Sciatic nerve (tissue), 2 donors: ENCODE measurements at places on chromosomes 1 and 21. TPM values are rescaled to one million over a fixed set of nuclear protein-coding genes. Genes with fewer than 3 reads are reported as not detected.

The CA14 gene
- 0.71 TPM for total RNA-seq

The RPTN gene
- total RNA-seq, result not detected

The LCE2B gene
- total RNA-seq, result not detected

The MPL gene
- total RNA-seq, result 0.40 TPM

The ANKRD65 gene
- total RNA-seq, result 11.2 TPM

The CELA2A gene
- total RNA-seq, result 0.94 TPM

The TRIM17 gene
- total RNA-seq, result 1.2 TPM

The CFHR3 gene
- total RNA-seq, result 0.94 TPM

The ALPL gene
- 14.6 TPM for total RNA-seq

The LCE1F gene
- not detected for total RNA-seq

DNA sequence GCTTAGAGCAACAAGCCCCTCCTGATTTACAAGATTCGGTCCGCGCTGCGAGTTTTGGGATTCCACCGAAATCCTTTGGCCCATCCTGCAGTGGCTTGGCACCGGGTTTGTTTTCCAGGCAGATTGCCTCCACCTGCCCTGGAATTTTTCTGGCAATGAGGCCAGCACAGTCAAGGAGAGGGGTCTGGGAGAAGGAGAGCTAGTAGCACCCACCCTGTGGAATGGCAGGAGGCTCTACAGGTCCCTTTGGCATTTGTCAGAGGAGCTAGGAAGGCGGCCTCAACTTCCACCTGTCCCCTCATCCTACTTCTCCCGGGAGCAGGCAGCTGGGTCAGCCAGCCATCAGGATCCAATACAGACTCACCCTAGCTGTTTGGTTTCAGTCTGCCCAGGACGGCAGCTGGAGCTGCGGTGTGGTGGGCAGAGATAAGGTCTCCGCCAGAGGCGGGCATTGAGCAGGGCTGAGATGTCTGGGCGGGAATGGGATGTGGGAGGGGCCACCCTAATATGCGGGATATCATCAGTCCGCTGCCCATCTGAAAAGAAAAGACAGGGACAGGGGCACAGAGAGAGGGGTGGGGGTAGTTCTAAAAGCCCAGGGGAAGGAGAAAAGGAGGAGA lies 37.8 kb upstream of the PRELP start:
- no peak for DNase-seq

- no peak for DNase-seq
These were observed 4.0 kb upstream of the WNT3A start for GRCh38 chr1:228002792-228003191.

DNA sequence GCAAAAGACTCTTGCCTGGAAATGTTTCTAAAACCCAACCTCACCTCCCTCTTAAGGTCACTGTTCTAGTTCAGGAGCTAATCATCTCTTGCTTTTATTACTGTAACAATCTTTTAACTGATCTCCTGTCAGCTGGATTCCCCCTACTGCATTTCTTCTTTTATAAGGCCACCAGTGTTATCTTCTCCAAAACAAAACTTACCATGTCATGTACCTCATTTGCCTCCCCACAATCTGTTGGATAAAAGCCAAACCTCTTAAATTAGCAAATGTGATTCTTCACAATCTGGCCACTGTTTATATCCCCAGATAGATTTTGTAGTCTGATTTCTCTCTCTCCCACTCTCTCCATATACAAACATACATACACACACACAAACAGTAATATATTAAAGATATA lies 143.3 kb downstream of the DENND1B start:
- no peak for DNase-seq

DNA sequence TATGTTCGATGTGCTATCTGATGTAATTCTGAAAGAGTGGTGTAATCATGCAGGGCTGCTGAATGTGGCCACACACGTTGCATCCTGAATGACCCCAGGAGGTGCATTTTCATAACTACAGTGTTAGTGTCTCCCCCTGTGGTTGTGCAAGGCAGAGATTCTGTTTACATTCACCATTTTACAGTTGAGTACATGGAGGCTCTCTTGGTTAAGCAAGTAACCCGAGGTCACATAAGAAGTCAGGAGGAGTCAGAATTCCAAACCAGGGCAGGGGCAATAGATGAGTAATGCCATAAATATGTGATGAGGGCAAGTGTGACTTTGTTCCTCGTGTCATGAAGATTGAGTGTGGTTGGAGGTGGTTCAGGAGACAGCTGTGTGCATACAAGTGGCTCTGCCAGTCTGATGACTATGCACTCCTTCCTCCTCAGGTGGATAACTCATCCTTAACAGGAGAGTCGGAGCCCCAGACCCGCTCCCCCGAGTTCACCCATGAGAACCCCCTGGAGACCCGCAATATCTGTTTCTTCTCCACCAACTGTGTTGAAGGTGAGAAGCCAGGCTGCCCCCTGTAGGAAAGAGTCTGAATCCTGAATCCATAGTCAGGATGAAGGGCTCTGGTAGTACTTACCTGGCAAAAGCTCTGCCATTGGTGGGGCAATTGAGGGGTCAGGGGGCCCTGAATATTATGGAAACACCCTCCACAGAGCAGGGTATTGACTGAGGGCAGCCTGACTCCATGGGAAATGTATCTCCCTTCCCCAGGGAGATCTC lies 9.3 kb downstream of the ATP1A2 start:
- no peak for DNase-seq

- DNase-seq, result no peak
These were observed 166.2 kb downstream of the ASTN1 start for GRCh38 chr1:176998183-176998795.

- DNase-seq, result peak; percentile 2
These were observed 78.2 kb downstream of the SLC16A1 start for GRCh38 chr1:112877750-112878149.

- DNase-seq, result no peak
These were observed 138.3 kb upstream of the DUSP10 start for GRCh38 chr1:221880182-221880581.

DNA sequence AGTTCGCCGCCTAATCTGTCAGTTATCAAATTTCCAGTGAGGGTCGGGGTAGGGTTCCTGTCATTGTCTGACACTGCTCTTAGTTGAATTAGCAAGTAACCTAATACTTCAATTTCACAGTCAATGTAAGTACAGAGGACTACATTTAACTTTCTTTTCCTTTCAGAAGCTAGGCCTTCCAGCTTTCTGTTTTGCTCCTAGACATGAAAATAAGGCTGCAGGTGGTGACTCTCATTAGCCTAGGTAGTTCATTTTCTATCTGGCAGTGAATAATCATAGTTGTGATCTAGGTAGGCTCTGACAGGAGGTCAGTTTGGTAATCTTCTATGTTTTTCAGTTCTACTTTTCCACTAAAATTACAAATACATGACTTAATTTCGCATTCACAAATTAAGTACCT lies 783.1 kb downstream of the MRPL39 start:
- no peak for DNase-seq

GRCh38 chr1:21909787-21910503 lies 27.2 kb downstream of the HSPG2 start:
- DNase-seq, result peak; percentile 82

DNA sequence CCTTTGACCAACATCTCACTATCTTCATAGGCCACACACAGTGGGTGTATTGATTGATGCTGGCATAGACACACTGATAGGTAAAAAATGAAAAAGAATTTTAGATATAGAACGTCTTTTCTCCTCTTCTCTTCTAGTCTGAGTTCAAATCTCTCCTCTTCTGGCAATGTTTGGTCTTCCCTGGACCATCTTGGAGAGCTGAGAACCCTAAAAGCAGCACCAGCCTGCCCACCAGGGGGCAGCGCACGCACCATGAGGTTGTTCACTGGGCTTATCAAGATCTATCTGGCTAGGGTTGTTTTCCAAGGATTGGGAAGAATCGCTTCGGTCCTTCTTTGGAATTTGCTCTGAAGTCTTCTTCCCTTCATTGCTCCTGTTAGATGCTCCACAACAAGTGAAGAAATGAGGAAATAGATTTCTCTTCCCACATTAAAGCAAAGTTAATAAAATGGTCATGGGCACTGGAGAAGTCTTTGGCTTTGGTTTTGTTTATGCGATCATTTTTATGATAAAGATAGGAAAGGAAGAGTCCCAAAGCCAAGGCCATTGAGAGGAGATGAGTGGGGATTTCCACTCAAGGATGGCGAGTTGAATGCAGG lies 104.0 kb upstream of the OLIG2 start:
- DNase-seq, result no peak

- DNase-seq, result no peak
These were observed 31.6 kb upstream of the NUF2 start for GRCh38 chr1:163290025-163290640.

DNA sequence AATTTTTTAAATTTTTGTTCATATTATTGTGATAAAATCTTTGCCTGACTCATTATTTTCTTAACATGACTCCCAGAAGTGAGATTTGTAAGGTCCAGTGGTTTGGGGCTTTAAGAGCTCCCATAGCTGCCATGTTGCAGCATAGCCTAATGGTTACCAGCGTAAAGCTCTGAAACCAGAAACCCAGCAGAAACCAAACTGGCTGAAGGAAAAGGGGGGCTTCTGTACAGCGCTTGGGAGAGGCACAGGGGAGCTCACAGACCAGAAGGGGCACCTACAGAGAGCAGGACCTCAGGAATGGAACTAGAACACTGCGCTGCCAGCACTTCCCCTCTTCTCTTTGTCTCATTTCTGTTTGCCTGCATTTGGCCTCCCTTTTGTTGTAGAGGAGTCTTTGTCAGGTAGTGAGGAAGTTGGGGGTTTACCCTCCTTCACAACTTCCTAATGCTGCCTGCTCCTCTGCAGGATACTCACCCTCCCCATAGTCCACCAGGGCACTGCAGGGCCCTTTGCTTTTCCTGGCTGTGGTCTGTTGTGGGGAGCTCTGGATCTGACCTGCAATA lies 2.6 kb upstream of the PYCR2 start:
- no peak for DNase-seq

GRCh38 chr1:83058327-83058726 lies 940.6 kb downstream of the TTLL7 start:
- DNase-seq, result no peak

DNA sequence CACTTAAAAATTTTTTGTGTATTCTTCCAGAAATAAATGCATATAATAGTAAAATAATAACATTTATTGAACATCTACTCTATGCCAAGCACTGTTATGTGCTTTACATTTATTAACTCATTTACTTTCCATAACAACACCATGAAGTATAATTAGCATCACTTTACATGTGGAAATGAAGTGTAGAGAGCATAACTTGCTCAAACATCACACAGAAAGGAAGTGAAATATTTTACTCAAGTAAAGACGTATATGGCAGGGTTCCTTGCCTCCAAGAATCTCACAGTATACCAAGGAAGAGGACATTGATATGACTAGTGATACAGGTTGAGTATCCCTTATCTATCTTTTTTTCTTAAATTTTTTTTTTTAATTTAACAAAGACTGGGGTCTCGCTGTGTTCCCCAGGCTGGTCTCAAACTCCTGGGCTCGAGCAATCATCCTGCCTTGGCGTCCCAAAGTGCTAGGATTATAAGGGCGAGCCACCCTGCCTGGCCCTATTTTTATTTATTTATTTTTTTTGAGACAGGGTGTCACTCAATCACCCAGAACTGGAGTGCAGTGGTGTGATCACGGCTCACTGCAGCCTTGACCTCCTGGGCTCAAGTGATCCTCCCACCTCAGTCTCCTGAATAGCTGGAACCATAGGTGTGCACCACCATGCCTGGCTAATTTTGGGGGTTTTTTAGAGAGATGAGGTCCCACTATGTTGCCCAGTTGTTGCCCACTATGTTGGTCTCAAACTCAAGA lies 7.7 kb upstream of the CLIC4 start:
- peak; percentile 13 for DNase-seq

- no peak for DNase-seq
These were observed 18.0 kb downstream of the UMODL1 start for GRCh38 chr21:42089093-42089631.
